ENCODE measurements at places on chromosomes 16 and 17.

DNA sequence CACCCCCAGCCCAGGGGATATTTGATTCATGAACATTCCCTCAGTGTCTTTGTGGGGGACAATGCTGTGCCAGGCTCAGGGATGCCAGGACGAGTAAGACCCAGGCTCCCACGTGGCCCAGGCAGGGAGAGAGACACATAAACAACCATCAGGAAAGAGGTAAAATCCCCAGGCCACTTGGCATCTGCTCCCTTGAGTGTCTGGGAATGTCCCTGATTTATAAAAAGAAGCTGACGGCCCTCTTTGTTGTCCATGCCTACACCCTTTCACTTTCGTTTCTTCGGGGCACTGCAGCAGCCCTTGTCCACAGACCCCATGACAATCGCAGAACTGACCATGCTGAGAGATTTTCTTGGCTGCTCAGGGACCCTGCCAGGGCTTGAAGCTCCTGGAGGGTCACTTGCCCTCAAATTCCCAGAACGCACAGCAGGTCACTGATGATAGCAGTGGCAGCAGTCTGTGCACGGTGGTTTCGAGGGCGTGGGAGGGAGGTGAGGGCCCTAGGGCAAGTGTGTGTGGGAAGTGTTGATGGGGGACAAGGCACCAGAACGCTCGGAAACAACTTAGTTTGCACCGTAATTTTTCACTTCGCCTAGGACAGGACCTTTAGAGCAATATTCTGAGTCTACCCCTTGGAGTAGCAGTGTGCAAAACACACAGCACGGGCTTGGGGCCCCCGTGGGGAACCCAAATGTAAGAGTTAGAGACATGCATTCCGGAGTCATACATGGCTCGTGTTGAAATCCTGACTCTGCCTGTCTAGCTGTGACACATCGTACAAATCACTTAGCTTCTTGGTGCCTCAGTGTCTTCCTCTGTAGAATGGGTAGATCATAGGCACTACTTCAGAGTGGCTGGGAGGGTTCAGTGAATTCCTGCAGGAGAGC, 4.7 kb downstream of the NOD2 start:
- peak; percentile 49 for DNase-seq

- no peak for DNase-seq
Measured at GRCh38 chr16:68921637-68922036, 78.3 kb downstream of the TANGO6 start.

- no peak for DNase-seq
Measured at GRCh38 chr17:19248151-19248927, 11.2 kb downstream of the EPN2 start.

GRCh38 chr17:69404399-69404798, 10.1 kb upstream of the MAP2K6 start:
- DNase-seq: no peak

DNA sequence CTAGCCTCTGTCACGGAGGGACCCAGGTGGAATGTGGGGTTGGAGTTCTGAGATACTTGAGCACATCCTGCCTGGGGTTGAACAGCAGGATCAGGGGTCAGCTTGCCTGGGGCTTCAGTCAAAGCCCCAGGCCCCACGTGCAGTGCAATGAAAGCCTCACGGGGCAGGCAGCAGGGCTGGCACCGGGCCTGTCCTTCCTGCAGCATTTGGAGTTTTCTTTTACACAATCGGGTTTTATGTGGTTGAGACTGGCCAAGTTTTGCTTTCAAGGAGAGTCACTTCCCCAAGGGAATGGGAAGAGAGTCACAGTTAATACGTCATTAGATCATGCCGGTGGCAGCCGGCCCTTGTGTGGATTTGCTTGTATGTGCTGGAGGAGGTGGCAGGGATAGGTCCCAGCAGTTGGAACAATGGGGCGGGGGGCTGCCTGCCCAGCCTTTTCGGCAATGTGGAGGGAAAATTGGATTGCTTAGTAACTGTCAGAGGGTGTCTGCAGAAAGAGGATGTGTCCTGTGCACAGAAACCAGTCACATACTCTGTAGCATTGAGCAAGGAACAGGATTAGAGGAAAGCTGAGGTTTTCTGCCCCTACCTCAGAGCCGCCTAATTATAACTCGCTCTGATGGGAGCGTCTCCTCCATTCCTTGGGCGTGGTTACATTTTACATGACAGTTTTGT, 4.5 kb downstream of the RMI2 start:
- peak; percentile 44 for DNase-seq

GRCh38 chr17:82305727-82306300, 11.6 kb downstream of the CD7 start:
- no peak for DNase-seq

- DNase-seq: peak; percentile 71
Measured at GRCh38 chr17:29111816-29112499, 68.2 kb downstream of the MYO18A start.

DNA sequence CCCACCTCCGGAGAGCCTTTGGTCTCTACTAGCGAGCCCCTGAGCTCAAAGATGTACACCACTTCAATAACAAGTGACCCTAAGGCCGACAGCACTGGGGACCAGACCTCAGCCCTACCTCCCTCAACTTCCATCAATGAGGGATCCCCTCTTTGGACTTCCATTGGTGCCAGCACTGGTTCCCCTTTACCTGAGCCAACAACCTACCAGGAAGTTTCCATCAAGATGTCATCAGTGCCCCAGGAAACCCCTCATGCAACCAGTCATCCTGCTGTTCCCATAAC, 702 bp downstream of the SPN start:
- DNase-seq: no peak

GRCh38 chr17:76716146-76716838, 5.5 kb upstream of the MXRA7 start:
- DNase-seq: peak; percentile 100

DNA sequence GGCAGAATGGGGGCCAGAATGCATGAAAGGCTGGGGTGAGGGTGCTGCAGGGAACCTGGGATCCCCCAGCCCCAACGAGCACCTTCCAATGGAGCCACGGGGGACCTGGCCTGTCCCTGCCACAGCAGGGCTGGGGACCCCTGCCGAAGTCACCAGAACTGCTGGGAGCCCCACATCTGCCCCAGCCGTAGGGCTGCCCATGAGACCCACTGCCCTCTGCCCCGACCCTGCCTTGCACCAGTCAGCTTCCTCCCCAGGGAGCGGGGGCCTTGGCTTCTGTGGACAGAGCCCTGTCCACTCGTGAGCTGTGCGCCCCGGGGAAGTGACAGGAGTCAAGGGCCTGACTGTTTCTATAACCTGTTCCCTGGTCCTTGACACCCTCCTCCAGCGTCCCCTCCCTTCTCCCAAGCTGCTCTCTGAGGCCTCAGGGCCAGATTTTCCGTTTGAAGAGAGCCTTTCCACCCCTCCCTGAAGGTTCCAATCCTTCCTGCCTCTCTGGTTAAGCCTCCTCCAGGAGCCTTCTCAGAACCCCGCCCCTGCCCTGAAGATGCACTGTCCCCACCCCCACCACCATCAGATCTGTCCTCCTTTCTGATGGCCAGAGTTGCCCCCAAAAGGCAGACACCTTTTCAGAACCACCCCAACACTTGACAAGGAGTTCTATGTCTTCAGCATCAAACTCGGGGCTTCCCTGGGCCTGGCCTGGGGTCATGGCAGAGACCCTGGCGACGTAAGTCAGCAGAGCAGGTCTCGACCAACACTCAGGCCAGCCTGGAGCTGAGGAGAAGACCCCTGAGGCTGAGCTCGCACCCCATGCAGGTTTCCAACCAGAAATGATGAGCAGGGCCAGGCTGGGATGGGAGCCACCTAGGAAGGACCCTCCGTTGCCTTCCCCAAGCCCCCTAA, 10.7 kb upstream of the PRR29 start:
- DNase-seq: no peak

- DNase-seq: no peak
Measured at GRCh38 chr17:49925921-49926320, 43.1 kb upstream of the DLX4 start.

DNA sequence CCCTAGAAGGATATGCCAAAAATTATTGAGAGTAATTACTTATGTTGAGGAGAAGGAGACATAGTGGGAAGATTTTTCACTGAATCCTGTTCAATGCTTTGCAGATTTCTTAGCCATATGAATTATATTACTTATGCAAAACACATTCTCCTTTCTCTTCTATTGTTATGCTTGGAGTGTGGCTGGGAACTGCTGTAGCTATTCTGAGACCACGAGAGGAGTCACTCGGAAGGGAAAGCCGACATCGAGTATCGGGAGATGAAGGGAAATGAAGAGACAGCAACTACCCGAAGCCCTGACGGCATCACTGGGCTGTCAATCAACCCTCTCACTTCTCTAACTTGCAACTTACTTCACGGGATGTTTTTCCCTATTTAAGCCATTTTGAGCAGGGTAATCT, 39.6 kb downstream of the STX8 start:
- no peak for DNase-seq

DNA sequence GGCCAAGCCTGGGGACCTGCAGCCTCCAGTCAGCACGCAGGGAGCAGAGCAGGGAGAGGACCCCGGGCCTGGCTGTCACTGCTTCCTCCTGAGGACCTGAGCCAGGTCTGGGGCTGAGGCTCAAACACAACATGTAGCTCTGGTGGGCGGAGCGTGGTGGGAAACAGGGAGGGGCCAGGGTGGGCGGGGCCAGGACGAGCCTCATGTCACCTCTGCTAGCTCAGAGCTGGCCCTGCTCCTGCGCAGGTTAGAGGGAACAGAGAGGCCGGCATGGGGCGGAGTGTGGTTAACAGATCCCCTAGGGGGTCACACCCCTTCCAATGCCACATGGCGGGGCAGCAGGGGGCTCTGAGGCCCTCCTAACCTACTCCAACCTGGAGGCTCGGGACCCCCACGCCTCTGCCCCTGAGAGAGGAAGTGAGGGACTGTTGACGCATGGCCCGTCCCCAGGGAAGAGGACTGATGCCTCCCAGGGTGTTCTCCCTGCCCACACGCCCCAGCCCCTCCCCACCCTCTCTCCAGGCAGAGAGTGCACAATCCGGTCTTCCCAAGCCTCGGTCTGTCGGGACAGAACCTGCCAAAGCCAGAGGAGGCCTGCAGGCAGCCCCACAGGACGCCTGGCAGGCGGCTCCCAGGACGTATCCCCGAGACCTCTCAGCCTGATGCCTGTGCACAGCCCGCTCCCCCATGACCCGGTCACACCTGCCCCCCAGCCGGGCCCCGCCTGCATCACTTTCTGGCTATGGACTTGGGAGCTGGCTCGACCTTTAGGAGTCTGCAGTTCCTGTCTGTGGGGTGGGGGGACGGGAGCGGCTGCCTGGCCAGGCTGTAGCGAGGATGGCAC, 15.2 kb downstream of the PIEZO1 start:
- no peak for DNase-seq

GRCh38 chr16:20741554-20742285, at the start of gene THUMPD1:
Gene THUMPD1 (minus strand): TSS chr16:20741818. CDS start chr16:20741739, 79 bp downstream.
- peak; percentile 92 for DNase-seq

GRCh38 chr16:79195938-79196337, 404.6 kb downstream of the MAF start:
- DNase-seq: no peak

DNA sequence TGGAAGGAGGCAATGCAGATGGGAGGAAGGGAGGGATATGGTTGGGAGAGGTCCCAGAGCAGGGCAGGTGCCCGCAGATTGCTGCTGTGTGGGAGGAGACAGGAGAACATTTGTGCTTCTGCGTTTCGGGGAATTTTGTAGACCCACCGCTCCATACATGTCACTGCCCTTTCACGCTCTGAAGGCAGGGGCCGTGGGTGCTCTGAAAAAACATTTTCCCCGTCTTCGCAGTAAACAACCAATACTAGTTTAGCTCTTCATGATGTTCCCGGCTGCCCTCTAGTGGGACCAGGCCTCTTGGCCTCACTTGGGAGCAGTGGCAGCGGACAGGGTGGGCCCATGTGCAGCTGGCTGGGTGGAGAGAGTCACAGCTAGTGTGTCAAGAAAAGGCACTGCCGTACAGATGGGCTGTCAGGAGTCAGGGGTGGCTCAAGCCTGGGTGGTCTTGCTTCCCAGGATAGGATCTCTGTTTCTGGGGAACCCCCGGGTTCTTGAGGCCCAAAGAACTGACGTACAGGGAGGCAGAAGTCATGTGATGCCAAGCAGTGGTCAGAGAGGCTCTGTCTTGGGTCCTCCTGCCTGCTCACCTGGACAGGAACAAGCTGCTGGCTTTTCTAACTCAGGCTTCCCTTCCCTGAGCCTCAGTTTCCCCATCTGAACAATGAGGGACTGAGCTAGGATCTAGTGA, 46.5 kb upstream of the CPNE2 start:
- DNase-seq: peak; percentile 42

- no peak for DNase-seq
Measured at GRCh38 chr17:39652587-39653315, 12.4 kb upstream of the TCAP start.

GRCh38 chr17:55410722-55411462, 10.7 kb downstream of the MMD start:
- no peak for DNase-seq

- no peak for DNase-seq
Measured at GRCh38 chr16:78362524-78363135, 263.2 kb downstream of the WWOX start.

DNA sequence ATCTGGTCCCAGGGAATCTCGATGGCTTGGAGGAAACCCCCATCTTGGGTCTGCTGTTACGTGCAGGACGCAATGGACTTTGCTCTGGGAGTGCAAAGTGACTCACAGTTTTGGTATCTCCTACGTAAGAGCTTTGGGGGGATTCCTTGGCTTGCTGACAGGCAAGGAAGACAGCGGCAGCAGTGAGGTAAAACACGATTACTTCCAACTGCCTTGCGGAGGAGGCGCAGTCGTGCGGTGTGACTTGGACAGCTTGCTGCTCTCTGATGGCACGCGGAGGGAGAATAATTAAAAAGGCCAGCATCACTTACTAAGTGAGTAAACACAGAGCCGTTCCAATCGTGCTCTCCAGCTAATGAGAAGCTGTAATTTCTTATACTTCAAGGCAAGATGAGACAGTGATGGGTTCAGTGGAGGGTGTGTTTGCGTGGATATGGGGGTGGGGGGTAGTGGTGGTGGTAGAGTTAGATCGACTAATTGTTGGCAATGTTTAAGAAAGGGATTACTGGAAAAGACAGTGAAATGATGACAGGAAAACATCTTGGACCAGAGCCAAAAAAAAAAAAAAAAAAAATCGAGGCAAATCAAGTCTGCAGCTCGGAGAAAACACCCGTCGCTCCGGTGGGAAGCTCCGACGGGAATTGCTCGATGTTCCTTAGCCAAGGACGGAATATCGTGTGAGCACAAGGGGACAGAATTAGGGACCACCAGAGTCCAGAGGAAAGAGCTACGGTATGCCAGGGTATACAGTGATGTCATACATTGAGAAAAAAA, 184.8 kb upstream of the ZFHX3 start:
- peak; percentile 75 for DNase-seq

GRCh38 chr16:23298290-23298915, 3.7 kb upstream of the SCNN1B start:
- no peak for DNase-seq

- no peak for DNase-seq
Measured at GRCh38 chr16:22347100-22347820, 27.2 kb downstream of the CDR2 start.

GRCh38 chr17:5210091-5210490, 18.4 kb upstream of the ZNF594 start:
- DNase-seq: no peak
